ENCODE measurements at places on chromosomes 6 and 20.

- DNase-seq = no peak
These were observed 17.2 kb downstream of the TREML1 start for GRCh38 chr6:41136911-41137310.

DNA sequence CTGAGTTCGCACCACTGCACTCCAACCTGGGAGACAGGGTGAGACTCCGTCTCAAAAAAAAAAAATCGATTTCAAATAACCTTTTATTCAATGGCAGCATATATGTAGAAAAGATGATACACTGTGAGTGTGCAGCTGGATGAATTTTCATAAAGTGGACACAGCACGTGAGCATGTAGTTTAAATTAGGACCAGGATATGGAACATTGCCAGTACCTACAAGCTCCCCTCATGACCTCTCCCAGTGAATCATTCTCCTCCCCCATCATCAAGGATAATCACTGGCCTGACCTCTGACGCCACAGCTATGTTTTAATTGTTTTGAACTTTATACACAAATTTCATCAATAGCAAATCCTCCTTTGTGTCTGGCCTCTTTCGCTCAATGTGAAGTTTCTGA, 53.8 kb upstream of the HDAC2 start:
- peak; percentile 62 for DNase-seq

GRCh38 chr6:46393940-46394337, 97.3 kb downstream of the RCAN2 start:
- no peak for DNase-seq

DNA sequence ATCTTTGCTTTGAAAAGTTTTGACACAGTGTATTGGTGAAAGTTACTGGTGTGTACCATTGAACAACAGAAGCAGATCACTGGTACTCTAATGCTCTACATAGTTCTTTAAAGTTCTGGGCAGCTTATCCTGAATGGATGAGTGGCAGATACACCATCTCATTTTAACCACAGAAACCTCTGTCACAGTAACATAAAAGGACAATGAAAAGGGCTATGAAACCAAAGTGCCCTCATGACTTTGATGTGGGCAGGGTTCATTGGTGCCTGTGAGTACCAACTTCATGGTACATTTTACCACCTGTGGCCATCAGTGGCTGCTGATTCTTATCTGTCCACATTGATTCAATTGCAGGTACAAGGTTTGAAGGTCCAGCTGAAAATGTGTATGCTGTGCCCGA, 285.7 kb upstream of the PREP start:
- no peak for DNase-seq

GRCh38 chr6:6678185-6678671, 89.7 kb downstream of the LY86 start:
- DNase-seq = no peak

DNA sequence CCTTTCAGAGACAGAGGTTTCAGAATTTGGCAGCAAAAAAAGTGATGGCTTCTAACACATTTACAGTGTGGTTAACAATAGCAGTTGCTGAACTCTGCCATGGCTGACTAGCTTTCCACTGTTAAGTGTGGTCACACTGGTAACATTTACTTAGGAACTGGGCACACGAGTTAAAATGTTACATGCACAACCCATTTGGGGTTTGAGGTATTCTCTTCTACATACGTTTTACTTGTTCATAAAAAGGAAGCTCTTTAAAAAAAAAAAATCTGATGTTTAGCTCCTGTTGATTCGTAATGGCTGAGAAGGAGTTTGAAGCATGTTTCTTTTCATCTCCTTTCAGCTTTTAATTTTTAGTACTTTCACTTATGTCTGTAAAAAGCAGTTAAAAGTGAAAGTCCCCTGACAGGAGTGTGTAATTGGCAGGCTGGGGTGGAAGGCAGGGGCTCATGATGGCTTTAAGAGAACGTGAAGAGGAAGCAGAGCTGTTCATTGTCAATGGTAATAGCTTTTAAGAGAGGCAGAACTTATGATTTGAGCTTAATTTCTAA, 245.9 kb downstream of the FARS2 start:
- DNase-seq = no peak

DNA sequence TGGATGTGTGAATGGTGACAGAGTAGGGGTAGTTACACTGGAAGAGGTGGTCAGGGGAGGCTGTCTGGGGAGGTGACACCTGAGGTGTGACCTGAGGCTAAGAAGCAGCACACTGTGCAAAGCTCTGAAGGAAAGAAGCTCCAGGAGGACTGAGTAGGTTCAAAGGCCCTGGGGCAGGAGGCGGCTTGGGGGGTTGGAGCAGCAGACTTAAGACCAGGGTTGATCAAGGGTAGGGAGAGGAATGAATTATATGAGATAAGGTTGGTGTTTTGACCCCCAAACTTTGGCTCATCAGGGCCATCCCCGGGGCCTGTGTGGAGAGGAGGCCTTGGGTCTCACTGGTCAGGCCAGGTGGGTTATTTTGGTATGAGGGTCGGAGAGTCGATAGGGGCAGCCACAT, 166.1 kb downstream of the GRM4 start:
- DNase-seq = no peak

- no peak for DNase-seq
These were observed 30.9 kb upstream of the TULP1 start for GRCh38 chr6:35543459-35544193.

DNA sequence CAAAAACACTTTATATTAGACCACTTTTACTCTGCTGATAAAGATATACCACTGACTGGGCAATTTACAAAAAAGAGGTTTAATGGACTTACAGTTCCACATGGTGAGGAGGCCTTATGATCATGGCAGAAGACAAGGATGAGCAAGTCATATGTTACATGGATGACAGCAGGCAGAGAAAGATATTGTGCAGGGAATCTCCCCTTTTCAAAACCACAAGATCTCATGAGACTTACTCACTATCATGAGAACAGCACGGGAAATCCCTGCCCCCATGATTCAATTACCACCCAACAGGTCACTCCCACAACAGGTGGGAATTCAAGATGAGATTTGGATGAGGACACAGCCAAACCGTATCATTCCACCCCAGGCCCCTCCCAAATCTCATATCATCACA, 1383.8 kb upstream of the MAP3K7 start:
- DNase-seq = no peak

DNA sequence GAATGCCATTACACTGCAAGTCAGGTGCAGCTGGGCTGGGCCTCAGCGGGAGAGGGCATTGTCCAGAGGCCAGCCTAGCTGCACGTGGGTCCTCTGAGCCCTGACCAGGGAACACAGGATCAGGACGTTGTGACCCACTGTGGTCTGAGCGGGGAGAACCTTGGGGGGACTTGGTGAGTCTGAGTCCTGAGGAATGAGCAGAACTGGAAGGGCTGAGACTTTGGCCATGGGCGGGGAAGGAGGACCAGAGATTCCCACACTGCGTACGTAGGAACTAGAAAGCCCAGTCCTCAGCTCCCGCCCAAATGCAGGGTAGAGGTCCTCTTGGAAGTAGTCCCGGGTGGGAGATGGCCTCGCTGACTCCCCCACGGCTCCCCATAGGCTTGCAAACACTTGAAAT, 42.5 kb downstream of the GABRR2 start:
- no peak for DNase-seq

GRCh38 chr6:50585441-50586330, 127.6 kb upstream of the TFAP2D start:
- DNase-seq = no peak

GRCh38 chr6:137315081-137315480, 95.9 kb upstream of the IFNGR1 start:
- no peak for DNase-seq

GRCh38 chr20:2507875-2508630, 662 bp downstream of the ZNF343 start:
- DNase-seq = peak; percentile 32

GRCh38 chr6:11429577-11429976, 108.0 kb upstream of the TMEM170B start:
- no peak for DNase-seq

DNA sequence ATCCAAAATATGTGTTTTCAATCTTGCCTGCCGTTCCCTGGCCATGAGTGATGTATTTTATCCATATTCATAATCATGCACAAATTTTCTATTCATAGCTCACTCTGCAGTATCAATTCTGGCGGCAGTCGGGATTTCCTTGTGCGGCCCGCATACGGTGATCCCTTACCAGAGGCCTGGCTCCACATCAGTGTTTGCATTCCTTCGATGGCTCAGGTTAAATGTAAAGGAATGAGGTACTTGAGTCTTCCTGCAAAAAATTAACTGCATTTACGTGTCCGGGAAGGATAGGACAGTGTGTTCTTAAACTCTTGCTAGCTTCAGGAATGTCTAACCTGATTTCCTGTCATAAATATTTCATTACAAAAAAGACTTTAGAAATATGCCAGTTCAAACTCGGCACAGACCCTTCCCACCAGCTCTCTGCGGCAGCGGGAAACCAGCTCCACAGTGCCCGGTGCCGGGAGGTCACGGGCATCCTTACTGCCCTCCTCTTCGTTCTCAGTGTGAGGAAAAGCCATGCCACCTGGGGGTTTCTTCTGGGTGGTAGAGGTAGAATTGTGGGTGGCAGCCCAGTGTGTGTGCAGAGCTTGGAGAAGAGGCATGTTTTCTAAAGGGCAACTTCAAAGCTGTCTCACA, 154.5 kb downstream of the MOXD1 start:
- DNase-seq = no peak

GRCh38 chr6:16375206-16375605, 136.8 kb downstream of the GMPR start:
- DNase-seq = no peak

GRCh38 chr20:59222253-59223181, 58.9 kb downstream of the ZNF831 start:
- DNase-seq = peak; percentile 89

DNA sequence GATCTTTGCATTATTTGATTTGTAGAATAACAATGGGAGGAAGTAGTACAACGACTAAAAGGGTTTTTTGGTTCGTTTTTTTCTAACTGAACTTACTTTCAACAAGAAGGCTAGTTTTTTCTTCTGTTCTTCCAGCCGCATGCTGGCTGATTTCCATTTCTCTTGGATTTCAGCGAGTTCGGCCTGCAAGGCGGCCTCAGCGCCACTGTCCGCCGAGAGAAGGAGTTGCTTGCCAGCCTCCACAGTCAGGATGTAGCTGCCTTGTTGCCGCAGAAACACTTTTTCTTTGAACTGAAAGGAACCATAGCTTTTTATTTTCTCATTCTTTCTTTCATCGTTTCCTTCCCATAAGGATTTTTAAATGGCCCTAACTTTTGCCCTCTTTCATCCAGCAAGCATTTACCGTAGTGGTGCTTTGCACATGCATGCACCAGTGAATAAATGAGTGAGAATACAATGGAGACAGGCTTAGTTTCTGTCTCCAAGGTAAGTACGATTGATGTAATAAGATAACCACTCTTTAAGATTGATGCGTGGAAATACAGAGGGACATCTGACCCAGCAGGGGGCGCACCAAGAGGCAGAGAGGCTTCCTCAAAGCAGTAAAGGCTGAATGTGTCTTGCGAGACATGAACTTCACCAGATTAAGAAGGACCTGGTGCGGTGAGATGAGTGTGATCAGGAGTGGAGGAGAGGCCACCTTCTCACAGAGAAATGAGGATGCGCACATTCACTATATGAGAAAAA, 398.8 kb downstream of the ESR1 start:
- DNase-seq = no peak

DNA sequence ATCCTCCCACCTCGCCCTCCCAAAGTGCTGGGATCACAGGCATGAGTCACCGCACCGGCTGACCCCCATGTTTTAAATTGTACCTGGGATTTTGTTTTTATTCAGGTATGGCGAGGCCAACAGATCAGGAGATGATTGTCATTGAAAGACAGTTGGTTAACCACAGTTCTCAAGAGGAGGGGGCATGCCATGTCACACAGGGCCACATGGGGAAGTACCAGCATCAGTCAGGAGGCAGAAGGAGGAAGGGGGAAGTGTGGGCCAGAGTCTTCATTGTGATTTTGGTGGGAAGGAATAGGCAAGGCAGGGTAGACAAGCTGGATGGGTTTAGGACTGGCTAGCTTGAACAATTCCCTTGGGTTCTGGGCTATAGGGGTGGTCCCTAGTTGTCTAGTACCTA, 9.9 kb upstream of the MMP9 start:
- no peak for DNase-seq

DNA sequence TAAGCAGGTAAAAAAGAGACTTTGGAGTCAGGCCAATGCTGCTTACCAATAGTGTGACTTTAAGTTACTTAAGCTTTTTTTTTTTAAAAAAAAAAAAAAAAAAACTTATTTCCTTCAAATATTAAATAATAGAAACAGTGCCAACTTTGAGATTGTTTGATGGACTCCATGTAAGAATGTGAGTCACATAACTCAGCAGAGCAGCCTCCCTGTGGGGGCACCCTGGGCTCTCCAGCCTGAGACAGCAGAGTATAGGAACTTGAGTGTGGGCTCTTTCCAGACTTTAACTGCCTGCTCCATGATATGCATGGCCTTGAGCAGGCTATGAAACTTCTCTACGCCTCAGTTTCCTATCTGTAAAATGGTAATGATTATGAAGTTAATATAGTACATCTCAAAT, 113.3 kb upstream of the SAMD5 start:
- peak; percentile 46 for DNase-seq

DNA sequence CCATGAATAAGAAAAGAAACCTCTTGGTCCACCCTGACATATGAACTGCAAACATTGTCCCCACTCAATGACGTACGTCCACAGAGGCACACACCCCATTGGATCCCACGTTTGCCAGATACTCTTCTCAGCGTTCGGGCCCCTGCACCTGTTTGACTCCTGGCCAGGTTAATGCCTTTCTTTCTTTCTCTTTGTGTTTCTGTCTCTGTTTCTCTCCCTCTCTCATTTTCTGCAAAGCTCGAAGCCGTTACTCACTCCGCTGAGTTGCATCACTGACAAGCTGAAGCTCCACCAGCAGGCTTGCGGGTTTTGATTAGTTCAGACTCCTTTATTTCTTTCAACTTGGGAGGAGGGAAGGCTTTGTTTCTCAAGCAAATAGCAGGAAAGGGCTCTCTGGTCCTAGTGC, 135.5 kb upstream of the SUPT3H start:
- DNase-seq = no peak

DNA sequence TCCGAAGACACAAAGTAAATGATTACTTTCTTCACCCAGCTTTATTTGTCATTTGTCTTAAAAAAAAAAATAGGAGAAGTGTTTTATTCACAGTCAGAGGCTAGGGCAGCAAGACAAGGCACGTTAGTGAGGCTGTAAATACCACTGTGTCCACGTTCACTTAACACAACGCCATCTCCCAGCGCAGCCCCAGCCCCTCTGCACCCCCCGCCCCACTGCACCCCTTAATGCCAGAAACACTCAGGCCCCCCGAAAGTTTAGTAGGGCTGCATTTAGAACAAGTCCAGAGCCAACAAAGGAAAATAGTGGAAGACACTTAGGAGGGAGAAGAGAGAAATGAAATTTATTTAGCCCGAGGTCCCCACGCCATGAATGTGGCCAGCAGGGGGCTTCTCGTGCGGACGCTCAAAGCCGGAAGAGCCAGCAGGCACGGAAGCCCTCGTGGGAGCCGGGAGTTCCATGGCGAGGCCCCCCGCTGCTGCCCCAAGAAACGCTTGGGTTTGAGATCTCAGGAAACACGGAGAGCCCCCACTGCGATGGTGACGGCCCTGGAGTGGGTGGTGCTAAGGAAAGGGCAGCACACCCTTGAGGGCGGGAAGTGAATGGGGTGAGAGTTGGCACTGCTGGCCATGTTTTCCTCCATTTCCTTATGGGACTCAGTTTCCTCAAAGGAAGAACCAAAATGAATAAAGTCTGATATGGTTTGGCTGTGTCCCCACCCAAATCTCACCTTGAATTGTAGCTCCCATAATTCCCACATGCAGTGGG, 50.2 kb downstream of the IYD start:
- peak; percentile 79 for DNase-seq
